ENCODE measurements at places on chromosomes 2 and 18.

DNA sequence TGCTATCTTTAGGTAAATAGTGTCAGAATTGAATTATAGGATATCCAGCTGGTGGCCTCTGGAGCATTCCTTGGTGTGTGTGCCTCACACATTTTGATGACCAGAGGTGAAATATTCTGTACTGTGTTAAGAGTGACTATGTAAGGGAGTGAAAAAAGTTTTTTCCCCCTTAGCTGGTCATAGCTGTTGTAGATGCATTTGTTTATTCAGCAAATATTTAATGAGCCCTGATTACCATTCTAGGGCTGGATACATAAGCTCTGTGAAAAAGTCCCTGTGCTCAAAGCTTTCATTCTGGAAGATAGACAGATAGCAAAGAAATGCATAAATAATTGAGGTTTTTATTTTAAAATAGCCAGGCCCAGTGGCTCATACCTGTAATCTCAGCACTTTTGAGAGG, 10.9 kb downstream of the TTLL4 start:
- DNase-seq = no peak

GRCh38 chr2:5693287-5694201, 1.4 kb downstream of the SOX11 start:
- no peak for DNase-seq

DNA sequence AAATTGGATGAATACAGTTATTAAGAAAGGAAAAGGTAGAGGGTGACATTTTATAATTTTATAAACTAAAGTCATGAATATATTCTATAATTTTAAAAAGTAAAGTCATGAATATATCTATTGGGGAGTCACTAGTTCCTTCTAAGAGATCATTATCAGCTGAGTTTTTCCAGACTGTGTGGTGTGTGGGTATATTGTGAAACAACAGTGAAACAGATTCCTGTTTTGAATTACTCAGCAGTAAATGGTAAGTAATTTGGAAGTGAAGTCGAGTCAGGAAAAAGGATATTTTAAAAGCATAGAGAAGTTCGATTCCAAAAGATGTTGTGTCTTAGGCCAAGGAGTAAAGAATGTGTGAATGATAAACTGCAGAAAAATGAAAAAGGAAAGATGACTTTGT, 1018.2 kb upstream of the NXPH2 start:
- DNase-seq = no peak

DNA sequence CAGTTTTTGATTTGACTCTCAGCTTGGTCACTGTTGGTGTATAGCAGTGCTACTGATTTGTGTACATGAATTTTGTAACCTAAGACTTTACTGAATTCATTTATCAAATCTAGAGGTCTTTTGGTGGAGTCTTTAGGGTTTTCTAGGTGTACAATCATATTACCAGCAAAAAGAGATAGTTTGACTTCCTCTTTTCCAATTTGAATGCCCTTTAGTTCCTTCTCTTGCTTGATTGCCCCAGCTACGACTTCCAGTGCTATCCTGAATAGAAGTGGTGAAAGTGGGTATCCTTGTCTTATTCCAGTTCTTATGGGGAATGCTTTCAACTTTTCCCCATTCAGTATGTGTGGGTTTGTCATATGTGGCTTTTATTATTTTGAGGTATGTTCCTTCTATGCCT, 312.9 kb upstream of the REV1 start:
- DNase-seq = no peak

DNA sequence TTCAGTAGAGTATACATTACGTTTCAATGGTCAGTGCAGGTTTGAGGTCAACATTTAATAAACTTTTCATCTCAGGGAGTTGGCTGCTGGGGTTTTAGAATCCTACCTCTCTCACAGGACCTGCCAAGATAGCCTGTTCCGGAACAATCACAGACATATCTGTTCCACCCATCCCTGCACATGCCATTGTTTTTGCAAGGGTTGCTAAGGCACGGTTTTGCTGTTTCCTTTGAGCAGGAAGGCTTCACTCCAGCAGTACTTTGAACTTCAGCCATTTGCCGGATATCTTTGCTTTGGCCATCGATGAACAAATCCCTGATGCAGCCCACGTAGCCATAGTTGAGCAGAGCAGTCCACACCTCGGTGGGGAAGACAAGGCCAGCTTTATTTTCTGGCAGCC, 493.8 kb downstream of the NRXN1 start:
- no peak for DNase-seq

DNA sequence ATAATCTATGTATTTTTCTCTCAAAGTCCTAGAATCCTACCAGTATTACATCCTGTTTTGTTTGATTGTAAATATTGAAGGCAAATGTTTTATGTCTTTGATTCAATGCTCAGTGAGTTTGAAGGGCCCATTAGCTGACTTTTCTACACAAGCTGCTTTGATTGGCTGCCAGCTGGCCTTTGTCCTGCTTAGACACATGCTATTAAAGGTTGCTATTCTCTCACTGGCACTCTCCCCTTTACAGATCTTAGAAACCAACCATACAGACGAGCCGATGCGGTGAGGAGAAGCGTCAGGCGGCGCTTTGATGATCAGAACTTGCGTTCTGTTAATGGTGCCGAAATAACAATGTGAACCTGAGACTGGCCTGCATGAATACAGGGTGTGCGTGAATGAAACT, 69.7 kb downstream of the PRPF40A start:
- no peak for DNase-seq

DNA sequence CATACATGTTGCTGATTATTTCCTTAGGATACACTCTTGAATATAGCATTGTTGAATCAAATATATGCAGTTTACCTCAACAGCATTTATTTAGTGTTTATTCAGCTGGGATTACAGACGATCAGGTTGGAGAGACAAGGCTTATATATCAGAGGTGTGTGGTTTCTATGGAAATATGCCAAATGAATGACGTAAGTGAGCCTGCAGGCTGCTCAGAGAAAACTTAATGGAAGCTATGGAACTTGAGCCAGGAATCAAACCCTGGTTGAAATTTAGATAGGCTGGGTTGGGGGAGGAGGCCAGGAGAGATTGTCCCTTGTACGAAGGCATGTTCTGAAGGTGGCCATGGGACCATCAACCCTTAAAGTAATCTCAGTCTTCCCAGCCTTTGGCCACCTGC, 79.5 kb downstream of the INPP4A start:
- no peak for DNase-seq

Data from stimulated activated CD4-positive, alpha-beta T cell treated with anti-CD3 and anti-CD28 coated beads, Interleukin-15, amount 100 ng/mL, for 1 hour (primary cell).